LHCN-M2 (cell line): ENCODE measurements at places on chromosomes 12 and 14. TPM values are rescaled to one million over a fixed set of nuclear protein-coding genes. Genes with fewer than 3 reads are reported as not detected.

GRCh38 chr14:95471476-95471875 is 45.0 kb downstream of the SYNE3 start:
- no peak for DNase-seq

DNA sequence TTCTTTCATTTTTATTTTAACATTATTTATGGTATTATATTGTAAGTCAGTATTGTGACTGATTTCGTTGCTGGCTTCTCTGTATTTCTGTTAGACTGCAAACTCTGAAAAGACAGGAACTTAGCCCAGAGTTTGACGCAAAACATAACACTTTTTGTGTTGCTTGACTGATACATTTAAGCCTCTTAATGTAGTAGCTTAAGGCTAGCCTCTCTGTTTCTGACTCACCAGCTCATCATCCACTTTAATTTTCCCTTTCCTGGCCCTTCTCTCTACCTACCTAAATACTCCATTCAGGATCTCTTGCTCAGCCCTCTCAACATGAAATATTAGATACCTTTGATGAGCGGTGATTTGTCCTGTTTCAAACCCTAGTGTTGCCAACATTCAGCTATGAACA is 420.6 kb downstream of the LRFN5 start:
- no peak for DNase-seq

- no peak for DNase-seq
These were observed 42.1 kb downstream of the ACTN1 start for GRCh38 chr14:68936980-68937379.

DNA sequence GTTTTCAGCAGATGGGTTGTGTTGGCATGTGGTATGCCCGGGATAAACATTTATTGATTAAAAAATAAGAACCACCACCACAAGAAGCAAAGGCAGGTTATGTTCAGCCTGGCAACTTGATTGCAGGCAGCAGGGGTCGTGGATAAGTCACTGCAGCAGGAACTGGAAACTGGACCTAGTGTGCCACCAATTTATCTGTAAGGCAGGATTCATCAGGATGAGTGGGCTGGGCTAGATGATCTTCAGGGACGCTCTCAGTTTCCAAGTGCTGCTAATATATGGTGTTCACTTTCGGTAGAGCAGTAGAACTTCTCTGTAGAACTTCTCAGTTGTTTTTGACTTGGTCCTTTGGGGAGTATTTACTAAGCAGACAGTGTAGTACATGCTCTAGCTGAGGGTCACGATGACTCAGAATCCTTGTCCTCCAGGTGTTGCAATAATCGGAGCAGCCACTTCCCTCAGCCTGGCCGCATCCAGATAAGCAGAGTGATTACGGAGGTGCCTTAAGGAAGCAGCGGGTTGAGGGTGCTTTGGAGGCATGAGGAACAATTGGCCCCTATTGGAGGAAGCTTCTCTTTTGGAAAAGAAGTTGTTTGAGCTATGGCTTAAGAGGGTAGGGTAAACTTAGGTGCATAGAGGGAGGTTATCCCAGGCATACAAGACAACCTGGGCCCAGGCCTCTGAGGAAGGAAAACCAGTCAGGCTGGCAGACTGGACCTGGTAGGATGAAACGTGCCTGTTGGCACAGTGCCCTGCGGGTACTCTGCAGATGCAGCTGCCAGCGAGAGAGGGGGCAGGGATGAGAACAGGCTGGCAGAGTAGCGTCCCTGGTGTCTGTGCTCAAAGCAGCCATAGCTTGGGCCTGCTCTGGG is 104.0 kb downstream of the GPR135 start:
- DNase-seq = peak; percentile 72

DNA sequence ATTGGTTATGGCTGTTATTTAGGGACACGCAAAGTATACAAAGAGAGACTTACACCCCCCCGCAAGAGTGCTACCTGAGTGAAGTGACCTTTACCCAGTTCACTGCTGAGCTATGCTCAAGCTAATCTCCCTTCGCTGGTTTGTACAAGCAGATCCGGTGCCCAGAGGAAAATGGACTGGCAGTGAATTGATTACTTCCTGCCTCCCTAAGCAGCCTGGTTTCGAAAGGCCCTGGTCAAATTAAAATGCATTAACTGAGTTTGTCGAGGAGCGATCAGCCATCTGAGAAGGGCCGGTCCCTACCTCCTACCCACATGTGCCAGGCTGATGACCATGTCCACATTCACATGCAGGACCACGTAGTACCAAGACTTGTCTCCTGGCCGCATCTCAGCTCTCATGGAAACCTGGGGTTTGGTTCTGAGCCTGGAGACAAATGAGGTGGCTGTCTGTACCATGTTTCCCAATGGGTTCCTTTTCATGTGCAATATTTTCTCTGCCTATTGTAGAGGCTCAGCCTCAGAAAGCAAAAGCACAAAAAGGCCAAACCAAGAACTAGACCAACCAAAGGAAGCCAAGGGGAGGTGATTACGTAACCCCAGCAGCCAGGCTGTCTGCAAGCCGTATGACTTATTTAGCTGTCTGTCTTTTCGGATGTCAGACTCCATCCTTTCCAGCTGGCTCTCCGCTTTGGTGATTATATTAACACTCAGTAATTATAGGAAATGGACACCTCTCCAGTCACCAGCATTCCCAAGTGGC is 284.7 kb upstream of the PWP1 start:
- peak; percentile 36 for DNase-seq

DNA sequence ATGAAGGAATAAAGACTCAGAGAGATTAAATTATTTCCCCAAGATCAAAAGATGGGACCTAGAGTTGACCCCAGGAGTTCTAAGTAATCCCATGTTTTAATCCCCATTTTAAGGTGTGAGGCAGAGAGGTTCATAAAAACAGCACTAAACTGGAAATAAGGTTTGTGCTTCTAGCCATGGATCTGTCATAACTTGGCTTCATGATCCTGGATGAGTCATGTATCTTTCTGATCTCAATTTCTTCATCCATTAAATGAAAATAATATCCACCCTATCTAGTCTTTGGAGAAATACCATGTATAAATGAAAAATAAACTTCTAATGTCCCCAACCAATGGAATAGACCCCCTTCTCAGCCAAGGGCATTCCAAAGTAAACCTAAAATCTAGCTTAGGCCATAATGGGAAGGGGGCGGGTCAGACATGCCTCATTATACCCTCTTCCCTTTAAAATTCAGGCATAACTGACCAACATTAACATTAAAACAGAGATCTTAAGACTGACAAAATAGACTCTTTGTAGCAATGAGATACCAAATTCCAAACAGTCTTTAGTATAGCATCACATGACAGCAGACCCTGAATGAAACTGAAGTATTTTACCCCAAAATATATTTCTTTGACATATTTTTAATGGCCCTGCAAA is 47.8 kb downstream of the SLC41A2 start:
- DNase-seq = peak; percentile 22

DNA sequence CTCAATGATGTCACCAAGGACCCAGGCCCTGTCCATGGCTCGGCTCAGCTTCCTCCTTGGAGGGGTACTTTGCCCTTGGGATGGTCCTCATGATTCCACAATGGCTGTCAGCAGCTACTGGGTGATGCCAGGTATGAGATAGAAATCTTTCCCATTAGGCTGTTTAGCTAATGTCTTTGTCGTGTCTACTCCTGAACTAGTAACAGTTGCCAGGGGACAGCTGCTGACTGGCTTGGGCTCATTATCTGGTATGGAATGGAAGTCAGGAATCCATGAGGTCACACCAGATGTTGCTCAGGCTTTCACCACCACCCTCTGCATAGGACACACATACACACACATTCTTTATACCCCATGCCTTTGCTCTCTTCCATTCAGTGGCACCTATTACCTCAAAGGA is 9.2 kb downstream of the PRPH start:
- DNase-seq = peak; percentile 60

GRCh38 chr12:117593815-117594400 is 232.5 kb upstream of the NOS1 start:
- DNase-seq = no peak

GRCh38 chr14:57512220-57512619 is 18.6 kb upstream of the CCDC198 start:
- DNase-seq = no peak

DNA sequence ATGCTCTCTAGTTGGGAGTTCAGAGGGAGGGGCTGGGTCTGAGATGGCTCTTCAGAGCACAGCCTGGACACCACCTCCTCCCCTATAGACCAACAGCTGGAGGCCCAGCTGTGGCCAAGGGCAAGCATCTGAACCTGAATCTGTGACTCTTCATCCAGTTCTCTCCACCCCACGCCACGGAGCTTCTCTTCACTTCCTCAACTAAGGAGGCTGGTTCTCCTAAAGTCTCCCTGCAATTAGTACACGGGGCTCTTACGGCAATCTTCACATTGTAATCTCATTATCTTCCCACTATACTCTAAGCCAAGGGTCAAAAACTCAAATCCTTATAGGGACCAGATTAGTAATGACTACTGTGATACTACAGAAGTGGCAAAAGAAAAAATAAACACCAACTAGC is 9.8 kb downstream of the NRDE2 start:
- no peak for DNase-seq

DNA sequence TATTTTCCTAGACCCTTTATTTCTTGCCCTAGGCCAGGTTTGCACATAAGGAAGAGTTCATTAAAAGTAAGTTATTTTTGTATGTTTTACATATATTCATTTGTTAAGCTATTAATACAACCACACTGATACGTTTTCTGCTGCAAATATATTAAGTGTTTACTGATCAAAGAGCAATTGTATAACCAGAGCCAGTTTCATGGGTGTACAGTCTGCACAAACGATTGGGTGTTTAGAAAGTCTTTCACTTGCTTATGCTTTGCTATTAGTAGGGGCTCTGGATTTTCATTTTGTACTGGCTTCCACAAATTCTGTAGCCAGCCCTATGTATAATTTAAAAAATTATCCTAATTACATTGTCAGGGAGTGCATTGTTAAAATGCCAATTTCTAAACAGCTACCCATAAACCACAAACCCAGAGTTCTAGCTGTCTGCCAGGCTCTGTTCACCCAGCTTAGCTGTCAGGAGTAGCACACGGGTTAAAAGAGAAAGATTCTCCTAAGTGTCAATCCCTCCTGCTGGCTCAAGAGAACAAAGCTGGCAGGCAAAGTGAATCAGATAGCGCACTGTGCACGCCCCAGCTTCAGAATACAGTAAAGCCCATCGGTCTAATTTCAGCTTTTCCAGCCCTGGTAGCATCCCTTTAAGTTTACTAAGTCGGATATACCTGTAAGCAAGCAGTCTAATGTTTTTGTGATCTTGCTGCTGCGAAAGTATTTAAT is 151.0 kb upstream of the LMO3 start:
- no peak for DNase-seq

- peak; percentile 53 for DNase-seq
These were observed 4.3 kb upstream of the RAD52 start for GRCh38 chr12:953776-954175.

Gene IQSEC3
- total RNA-seq = not detected in 2 replicates

Gene SP7
- total RNA-seq = not detected in 2 replicates

Gene PRH2
- 1.0 TPM in 1 of 2 replicates, not detected in the other for total RNA-seq

Gene PRKAB1
- total RNA-seq = 15.6 and 19.1 TPM in 2 replicates

Gene ACOT2
- total RNA-seq = 53.0 and 54.9 TPM in 2 replicates

Gene CEP170B
- 30.3 and 32.7 TPM in 2 replicates for total RNA-seq
